ENCODE measurements at places on chromosomes 12 and 14.

- DNase-seq, result no peak
Observed at GRCh38 chr12:111275308-111275707, 93.6 kb downstream of the PHETA1 start.

- no peak for DNase-seq
Observed at GRCh38 chr12:115871714-115872113, 405.8 kb downstream of the MED13L start.

DNA sequence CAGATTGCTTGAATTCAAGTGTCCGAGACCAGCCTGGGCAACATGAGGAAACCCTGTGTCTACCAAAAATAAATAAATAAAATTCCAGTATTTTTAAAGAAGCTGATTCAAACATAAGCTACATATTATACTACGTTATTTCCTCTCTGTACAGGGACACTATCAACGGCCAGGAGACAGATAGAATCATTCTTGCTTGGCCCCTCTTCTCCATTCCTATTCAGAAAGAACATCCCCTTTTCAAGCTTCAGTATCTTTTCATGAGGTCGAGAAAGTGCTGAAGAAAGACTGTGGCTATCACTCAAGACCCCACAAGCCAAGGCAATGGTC lies 314 bp upstream of the DHRS7 start:
- no peak for DNase-seq

- no peak for DNase-seq
Observed at GRCh38 chr14:33567023-33567728, 383.7 kb downstream of the EGLN3 start.

- no peak for DNase-seq
Observed at GRCh38 chr12:15592934-15593333, 196.3 kb downstream of the EPS8 start.

DNA sequence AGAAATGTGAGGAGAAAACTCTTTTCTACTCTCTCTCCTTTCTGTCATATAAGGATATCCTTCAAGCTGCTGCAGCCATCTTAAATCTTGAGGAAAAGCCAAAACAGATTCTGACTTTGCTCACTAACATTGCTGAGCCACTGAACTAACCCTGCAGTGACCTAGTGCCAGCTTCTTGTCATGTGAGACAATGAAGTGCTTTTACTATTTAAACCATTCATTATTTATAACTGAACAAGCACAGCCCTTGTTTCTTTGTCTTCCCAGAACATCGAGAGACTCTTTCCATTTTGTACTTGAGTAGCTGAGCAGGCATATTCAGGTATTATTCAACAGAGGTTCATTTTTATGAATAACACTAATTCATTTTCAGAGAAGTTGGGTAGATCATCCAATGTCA lies 455.0 kb upstream of the TMPO start:
- DNase-seq, result no peak

GRCh38 chr12:6285063-6285477 lies 25.4 kb upstream of the PLEKHG6 start:
- peak; percentile 32 for DNase-seq

DNA sequence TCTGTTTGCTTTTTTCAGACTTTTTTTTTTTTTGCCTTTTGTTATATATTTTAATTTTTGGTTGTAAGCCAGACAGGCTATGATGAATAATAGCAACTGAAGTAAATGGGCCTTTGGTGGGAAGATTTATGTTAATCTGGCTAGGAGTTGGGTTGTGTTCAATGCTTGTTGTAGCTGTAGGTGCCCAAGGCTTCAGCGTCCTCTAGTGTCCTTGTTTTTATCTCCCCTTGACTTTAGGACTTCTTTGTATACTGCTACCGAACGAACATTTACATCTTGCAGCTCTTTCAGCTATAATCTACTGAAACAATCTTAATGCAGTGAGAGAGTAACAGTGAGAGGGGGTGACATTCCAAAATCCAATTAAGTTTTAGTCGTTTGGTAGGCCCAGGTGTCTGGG lies 848.4 kb upstream of the FBXO33 start:
- DNase-seq, result no peak

GRCh38 chr14:71497645-71498086 lies 434.6 kb upstream of the RGS6 start:
- DNase-seq, result no peak

DNA sequence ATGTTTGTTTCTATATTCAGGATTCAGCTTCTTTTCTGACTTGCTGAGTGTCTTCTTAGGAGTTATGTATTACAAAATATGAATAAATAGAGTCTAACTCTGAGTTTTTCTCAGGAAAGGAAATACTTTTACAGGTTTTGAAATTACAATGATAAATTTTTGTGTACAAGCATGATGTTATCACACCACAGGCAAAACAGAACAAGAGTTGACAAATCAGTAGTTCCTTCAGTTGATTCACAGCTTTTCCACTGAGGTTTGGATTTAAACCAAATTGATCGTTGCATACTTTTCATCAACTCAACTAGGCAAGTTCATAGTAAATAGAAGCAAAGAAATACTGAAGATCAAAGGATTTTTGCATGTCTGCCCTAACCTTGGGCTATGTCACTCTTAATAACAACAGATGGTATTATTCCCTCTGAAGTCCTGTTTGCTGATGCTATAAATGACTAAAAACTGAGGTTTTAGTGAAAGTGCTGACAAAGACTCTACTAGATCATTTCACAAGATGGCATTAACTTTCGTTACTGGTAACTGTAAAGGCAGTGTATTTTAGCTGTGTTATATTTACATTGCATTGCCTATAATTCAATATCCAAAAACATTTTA lies 520.2 kb downstream of the FLRT2 start:
- no peak for DNase-seq

- DNase-seq, result no peak
Observed at GRCh38 chr14:94157197-94157596, 16.9 kb upstream of the PPP4R4 start.

- DNase-seq, result no peak
Observed at GRCh38 chr12:24738441-24738840, 210.5 kb downstream of the BCAT1 start.

- DNase-seq, result no peak
Observed at GRCh38 chr12:124694846-124695497, 127.6 kb upstream of the NCOR2 start.

DNA sequence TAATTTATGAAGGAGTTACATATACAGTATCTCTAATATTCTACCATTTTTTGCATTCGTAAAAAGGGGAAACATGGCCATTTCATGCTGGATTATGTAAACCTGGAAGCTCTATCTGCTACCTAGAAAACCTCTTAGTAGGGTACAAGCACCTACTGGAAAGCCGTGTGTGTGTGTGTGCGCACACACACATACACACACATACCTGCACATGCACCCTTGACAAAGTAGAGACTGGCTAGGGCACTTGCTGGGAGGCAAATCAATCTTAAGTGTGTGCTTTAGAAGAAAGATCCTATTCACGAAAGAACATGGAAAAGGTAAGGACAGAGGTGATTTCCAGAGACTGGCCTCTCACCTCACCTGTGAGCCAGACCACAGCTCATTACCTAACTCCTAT lies 190.8 kb downstream of the SLC5A8 start:
- no peak for DNase-seq

DNA sequence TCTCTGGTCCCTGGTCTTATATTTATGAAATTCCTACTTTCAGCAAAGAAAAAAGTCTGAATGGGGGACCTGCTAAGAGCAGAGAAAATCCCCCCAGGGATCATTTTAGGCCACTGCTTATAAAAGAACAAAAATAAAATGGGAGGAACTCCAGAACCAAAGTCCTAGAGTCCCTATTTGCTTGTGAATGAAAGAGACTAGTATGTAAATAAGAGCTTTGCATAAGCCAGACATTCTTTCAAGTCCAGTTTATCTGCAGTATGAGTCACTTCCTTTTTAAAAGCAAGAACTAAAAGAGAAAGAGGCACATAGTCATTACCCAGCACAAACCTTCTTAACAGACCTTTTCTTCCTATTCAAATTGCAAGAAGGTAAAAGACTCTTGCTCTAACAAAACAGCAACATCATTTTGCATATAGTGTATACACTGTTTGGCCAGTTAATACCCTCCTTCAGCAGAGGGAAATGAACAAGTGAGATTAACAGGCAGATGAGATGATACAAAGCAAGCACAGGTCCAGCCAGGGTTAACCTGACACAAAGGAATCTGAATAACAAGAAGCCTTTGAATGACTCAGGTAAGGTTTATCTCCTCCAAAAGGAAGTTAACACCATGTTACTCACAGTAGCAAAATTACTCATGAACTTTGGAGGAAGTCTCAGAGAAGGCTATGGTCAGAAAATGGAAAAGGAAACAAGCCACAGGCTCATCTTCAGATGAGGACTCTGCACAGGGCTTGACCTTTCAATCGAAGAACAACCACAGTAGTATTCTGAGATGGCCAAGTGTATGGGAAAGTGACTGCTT lies 87.3 kb downstream of the PHLDA1 start:
- no peak for DNase-seq

GRCh38 chr12:116418551-116418950 lies 140.6 kb upstream of the MAP1LC3B2 start:
- no peak for DNase-seq

DNA sequence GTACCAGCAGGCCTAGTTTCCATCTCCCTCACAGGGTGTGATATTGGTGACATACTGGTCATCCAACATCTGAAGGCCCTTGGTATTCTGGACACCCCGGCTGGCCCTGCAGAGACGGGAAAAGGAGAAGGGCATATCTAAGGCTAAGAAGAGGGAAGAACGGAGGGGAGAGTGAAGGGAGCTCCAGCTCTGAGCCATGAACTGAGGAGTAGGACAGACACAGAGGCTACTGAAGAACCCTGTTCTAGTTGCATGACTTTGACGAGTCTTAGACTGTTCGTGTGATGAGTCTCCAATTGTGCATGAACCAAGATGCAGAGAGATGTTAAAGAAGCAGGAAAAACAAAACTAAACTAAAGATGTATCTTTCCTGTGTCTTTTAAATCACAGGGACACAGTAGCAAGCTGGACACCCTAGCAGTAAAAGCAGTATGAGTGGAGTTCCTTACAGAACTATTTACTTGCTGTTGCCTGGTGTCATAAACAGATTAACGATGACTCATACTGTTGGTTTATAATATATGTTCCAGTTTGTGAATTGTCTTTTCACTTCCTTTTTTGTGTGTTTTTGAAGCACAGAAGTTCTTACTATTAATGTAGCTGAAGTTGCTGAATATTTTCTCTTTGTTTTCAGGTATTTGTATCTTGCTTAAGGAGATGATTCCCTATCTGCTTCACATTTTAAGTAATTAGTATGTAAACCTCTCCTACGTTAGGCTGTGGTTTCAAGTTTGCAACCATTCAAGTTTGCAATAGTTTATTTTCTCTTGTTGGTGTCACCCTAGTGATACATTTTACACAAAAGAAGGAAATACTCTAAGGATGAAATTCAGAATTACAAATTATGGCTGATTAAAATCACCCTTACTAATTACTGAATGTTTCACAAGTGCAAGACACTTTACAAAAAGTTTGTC lies 15.7 kb downstream of the FAR2 start:
- no peak for DNase-seq

DNA sequence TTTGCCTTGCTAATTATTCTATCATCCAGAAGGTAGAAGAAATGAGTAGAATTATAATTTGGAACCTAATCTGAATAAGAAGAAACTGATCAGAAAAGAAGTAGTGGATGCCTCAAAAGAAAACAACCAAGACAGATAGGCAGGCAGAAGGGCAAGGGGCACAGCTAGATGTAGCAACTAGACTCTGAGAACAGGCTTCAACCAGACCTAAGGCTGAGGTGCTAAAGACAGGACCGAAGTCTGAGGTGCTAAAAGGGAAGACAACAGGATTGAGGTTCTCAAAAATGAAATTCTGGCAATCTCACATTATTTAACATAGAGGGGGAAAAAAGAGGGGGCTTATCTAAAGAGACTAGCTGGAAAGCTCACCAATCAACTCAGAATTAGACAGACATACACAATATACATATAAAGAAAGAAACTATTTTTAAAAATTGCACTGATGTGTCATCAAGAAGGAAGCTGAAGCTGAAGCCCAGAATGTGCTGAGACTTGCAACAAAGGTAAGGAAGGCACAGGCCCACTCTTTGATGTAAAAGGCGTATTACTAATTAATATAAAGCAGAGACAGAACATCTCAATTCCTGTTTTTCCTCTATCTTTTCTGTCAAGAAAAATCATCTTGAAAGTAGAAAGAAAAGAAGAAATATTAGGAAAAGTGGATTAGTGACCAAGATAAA lies 43.8 kb upstream of the CSRNP2 start:
- no peak for DNase-seq

DNA sequence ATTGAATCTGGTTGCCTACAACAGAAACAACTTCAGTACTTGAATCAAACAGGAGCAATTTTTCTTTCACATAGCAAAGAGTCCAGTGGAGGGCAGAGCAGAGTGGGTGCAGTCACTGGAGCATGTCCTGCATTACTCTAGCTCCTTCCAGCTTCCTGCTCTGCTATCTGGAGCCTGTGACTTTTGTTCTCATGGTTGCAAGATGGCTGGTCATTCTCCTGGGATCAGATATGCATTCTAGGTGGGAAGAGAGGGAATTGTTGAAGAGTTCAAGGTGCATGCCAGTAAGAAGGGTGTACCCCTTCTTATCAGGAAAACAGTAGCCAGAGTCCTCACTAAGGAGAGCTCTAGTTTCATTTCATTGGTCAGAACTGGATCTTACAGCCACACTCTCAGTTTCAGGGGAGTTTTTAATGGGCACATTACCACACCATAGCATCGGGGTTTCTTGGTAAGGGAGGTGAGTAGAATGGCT lies 8.0 kb downstream of the IFT43 start:
- DNase-seq, result no peak

DNA sequence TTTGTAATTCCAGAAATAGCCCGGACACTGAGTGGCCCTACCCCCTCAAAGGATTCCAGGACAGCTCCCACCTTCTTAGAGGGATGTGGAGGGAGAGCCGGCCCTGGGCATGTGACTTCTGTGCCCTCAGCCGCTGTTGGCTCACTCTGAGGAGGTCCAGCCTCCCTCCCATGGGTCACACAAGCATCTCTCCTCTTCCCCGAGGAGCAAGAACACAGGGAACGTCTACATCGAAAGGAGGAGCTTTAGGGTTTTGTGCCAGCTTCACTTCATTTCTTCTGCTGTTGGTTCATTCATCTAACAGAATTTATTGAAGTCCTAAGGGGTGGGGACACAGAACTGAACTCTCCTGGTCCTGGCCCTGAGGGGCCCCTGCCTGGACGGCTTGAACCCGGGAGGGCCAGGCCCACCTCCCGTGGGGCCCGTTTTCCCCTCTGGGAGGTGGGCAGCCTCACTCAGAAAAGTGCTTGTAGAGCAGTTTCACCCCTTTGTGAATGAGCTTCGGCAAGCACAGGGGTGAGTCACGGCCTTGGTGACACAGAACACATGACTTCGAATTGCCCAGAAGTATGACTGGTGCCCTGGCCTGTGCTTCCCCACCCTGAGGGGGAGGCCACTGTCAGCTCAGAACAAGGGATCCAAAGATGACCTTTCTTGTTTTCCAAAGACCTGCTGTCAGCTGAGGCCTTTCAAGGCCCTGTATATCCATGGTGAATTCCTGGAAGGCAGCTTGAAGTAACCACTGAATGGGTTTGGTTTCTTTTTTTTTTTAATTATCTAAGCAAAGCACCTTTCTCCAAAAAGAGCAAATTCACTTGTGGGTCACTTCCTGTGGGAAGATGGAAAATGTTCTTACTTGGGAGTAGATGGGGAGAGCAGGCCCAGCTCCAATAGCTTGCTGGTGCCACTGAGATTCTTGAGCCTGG lies 39.2 kb downstream of the NFKBIA start:
- DNase-seq, result peak; percentile 34

GRCh38 chr14:105665247-105665950 lies 139.0 kb downstream of the TMEM121 start:
- no peak for DNase-seq

GRCh38 chr12:45469902-45470301 lies 254.0 kb downstream of the ANO6 start:
- DNase-seq, result no peak

- DNase-seq, result no peak
Observed at GRCh38 chr14:85853996-85854526, 324.1 kb downstream of the FLRT2 start.

GRCh38 chr14:92415969-92416368 lies 93.0 kb downstream of the SLC24A4 start:
- no peak for DNase-seq
